HTR-8/SVneo (cell line): ENCODE measurements at places on chromosomes 1 and 21.

GRCh38 chr1:179081687-179082332 lies at the start of gene TOR3A:
TOR3A (plus strand) TSS chr1:179082070; CDS start chr1:179082129, 59 bp downstream.
- peak; percentile 95 for DNase-seq

DNA sequence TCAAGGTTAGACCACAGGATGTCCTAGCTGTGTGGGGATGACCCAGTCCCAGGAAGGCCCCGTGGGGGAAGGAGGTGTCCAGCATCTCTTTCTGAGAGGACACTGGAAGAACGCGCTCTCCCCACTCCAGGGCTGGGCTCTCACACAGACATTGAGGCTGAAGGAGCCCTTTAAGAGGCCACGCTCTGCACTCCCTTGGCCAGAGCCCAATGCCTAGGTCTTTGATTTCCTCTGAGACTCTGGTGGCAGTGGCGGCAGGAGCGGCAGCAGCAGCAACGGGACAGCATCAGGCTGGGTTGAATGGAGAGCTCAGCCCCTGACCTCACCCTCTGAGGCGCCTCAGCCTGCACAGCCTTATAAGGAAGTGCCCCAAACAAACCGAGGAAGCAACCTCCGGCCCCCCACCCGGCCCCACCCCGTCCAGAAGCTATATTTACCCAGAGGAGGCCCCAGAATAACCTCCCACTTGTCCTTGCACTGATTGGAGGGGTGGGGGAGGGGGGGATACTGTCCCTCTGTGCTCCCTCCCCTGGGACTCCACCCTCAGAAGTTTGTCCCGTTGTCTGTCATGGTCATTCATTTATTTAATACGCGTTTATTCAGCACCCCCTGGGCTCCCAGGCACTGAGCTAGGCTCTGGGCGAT lies 12.3 kb downstream of the NES start:
- DNase-seq = no peak

DNA sequence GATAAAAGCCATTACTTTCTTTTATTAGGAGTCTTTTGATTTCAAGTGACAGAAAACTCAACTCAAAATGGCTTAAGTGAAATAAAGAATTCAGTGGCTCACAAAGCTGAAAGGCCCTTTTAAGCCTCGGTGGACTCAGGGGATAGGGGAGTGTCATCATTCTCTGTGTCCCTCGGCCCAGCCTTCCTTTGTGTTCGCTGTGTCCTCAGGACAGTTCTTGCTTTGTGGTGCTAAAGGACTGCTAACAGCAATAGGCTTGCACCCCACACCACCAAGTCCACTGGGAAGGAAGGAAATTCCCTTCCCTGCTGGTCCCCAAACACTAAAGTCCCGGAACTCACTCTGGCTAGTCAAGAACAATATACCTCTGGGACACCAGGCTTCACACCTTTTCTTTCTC lies 129.2 kb downstream of the NTPCR start:
- no peak for DNase-seq

DNA sequence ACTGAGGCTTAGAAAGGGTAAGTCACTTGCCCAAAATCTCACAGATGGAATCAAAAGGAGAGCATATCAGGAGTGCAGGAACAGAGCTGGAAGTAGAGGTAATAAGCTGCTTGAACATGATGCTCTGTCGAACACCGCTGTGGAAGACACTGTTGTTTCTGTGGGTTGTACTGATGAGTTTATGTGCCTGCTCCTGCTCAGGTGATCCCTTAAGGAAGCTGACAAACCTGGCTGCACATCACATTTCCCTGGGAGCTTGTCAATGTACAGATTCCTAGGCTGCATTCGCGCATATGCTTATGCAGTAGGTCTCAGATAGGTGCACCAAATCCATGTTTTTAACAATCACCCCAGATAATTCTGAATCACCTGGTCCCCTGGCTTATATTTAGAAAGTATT lies 79.7 kb downstream of the ZNF326 start:
- DNase-seq = no peak

GRCh38 chr1:81409780-81410274 lies 390.9 kb upstream of the ADGRL2 start:
- no peak for DNase-seq

GRCh38 chr1:19859876-19860275 lies 22.3 kb upstream of the OTUD3 start:
- no peak for DNase-seq

DNA sequence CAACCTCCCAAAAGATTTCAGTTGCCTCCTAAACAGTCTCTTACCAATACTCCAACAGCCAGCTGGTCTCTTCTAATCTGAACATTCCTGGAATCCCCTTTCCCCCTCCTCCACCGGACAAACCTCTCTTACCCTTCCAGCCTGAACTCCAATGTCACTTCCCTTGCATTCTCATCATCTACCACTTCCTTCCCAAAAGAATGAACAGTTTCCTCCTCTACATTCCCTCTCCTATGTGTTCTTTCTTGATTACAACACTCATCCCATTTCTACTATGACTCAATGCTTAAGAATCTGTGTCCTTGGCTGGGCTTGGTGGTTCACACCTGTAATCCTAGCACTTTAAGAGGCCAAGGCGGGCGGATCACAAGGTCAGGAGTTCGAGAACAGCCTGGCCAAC lies 417.1 kb downstream of the SETD4 start:
- no peak for DNase-seq

DNA sequence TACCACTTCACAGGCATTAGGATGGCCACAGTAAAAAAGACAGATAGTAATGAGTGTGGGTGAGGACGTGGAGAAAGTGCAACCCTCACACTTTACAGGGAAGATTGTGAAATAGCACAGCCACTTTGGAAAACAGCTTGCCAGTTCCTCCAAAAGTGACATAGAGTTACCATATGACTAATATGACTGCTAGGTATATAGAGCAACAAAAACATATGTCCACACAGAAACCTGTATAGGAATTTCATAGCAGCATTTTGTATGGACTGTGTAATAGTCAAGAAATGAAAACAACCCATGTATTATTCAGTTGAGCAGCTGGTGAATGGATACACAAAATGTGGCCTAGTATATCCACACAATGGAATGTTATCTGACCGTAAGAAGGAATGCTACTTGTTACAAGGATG lies 30.4 kb upstream of the LBR start:
- no peak for DNase-seq

- DNase-seq = no peak
These were observed 43.8 kb downstream of the CAPN2 start for GRCh38 chr1:223755992-223756775.

GRCh38 chr1:8463144-8463927 lies 145.4 kb downstream of the SLC45A1 start:
- peak; percentile 33 for DNase-seq

GRCh38 chr1:198845851-198846250 lies 207.0 kb downstream of the PTPRC start:
- no peak for DNase-seq

DNA sequence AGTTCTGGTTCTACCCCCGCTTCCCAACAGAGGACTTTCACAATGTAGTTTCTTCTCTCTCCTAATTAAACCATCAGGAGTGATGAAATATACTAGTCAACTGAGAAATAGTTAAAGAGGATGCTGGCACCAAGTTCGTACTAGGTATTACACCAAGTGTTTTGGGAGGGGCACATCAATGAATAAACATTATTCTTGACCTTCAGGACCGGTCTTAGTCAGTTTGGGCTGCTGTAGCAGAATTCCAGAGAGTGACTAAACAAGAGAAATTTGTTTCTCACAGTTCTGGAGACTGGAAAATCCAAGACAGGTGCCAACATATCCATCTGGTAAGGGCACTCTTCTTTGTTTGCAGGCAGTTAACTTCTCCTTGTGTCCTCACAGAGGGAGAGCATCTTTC lies 103.8 kb downstream of the SPATA17 start:
- no peak for DNase-seq

DNA sequence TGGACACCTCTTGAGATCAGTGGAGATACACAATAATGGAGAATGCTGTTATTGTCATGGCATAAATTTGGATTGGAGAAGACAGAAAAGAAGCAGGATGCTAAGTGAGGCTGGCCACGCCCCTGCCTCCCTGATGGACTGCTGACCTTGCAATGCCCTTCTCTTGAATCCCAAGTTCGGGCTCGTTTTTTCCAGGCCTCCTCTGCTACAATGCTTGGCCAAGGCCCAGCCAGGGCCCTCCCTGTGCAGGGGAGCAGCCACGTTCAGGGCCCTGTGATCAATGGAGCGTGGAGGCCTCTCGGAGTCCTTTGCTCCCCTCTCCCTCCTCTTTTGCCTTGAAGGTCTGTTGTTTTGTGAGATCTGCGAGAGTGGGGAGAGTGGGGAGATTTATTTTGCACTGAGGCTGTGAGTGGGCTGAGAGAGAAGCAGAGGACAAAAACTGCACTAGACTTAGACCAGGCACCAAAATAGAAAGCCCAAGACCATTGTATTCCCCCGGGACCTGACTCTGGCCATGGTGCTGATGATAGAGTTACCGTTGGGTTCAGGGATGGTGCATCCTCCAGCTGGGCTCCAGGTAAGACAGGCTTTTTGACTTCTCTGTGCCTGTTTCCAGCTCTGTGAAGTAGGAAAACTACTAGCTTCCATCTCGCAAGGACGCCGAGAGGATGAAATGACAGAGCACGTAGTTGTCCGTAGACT lies 268.6 kb downstream of the KAZN start:
- no peak for DNase-seq

DNA sequence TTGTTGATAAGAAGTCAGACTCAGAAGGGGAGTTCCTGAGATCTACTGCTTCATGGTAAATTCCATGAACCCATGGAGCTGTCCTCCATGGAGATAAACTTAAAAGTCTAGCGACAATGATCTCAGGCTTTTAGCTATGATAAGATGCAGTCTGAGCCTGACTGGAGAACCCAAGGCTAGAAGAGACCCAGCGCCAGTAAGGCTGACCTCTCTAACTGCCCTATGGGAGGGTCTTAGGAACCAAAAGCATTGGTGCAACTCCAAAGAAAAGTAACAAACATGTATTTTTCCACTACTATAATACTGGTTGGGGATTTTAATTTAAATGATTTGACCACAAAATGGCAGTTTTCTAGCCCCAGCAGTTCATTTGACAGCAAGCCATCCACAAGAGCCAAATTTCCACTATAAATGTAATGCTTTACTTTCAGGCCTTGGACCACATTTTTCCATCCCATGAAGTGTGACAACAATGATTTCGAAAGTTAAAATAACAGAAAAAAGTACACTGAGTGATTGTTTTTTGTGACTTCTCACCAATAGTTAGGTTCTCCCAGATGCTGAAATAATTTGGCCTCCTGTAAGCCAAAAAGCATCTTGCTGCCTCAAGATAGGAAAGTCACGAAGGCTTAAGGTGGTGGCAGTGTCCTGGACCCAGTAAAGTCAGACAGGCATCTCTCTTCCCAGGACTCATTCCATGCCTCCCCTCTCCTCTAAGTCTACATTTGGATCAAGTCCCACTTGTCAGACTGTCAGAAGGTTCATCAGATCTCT lies 43.1 kb upstream of the EXOSC10 start:
- no peak for DNase-seq

GRCh38 chr1:231387770-231388669 lies 34.1 kb downstream of the EGLN1 start:
- peak; percentile 54 for DNase-seq

- no peak for DNase-seq
These were observed 149.6 kb downstream of the CYYR1 start for GRCh38 chr21:26423511-26423910.
